ENCODE measurements at places on chromosomes 7 and 10.

DNA sequence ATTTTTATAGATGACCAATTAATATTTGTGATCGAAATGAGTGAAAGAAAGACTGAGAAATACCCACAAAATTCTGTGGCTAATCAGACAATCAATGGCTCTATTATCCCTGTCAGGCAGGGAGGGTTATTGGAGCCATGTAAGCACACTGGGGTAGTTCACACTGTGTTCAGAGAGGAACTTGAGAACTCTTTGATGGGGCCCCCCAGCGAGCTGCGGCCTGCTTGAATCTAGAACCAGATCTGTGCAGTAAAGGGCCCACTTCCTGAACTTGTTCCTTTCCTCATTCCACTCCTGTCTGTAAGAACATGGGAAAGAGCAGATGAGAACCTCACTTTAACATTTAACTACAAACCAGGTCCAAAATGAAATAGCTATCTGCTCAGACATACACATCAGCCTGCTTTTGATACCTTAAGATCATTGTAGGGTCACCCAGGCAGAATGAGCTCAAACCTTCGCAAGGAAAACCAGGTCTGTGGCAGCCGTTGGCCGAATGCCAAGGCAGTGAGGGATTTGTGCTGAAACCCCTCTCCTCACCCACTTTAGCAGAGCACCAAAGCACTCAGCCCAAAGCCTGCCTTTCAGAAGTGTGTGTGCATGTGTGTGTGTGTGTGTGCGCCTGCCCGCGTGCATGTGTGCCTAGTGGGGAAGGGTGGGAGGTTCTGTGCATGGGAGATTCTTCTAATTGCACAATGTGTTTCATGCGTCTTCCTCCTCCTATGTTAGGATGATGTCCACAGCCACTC is 365.6 kb upstream of the MGMT start:
- DNase-seq, result no peak

GRCh38 chr7:135166338-135166990 is 4.0 kb downstream of the CYREN start:
- DNase-seq, result no peak

DNA sequence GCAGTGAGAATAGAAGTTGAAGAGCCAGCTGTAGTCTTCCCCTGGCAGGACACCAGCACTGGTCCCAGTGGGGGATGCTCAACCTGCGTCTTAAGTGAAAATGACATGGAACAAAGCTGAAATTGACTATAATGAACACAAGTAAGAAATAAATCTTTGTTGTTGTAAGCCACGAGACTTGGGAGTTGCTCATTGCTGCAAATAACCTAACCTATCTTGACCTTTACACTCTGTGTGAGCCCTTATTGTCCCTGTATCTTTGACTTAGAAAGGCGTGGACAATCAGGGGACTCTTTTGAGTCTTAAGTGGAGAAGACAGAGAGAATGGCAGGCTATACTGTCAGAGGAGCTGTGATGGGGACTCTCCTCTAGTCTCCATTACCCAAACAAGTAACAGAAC is 16.9 kb downstream of the ZC3HAV1L start:
- DNase-seq, result no peak

GRCh38 chr7:1227814-1228544 is 4.7 kb upstream of the UNCX start:
- DNase-seq, result no peak

- no peak for DNase-seq
Observed at GRCh38 chr7:80981405-80981804, 62.6 kb upstream of the SEMA3C start.

GRCh38 chr10:21498377-21498776 is 27.1 kb downstream of the SKIDA1 start:
- DNase-seq, result no peak

- no peak for DNase-seq
Observed at GRCh38 chr7:1974290-1975101, 258.2 kb downstream of the MAD1L1 start.

DNA sequence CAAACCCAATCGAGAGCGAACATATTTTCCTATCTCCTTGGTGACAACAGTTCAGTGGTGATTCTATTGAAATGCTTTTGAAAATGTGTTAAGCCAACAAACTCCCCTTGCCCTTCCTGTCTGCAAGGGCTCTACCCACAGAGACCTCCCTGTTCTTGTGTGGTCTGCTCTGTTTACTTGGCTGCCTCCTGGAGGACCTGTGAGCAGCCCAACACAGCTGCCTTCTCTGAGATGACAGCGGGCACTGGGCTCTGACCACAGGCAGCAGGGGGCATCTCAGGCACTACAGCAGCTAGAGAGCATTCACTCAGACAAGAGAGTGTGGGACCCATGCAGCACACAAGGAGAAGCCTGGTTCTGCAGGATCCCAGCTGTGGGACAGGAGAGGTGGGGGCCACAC is 416.4 kb downstream of the TCERG1L start:
- no peak for DNase-seq

DNA sequence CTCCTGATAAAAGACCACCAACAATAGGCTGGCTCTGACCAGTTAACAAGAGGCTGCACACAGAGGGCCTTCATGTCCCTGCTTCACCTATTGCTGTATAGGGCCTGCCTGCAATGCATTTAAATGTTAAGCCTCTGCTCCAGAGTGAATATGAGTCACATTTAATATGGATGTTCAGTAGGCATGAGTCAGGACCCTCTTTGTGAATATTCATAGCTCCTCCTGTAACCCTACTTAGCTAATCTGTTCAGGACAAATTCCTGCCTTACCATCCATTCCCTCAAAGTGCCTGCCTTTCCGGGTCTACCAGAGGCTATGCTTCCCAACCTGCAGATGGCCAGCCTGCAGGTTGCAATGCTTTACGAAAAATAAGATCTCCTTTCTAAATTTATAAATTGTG is 32.5 kb downstream of the ARHGAP22 start:
- DNase-seq, result no peak

DNA sequence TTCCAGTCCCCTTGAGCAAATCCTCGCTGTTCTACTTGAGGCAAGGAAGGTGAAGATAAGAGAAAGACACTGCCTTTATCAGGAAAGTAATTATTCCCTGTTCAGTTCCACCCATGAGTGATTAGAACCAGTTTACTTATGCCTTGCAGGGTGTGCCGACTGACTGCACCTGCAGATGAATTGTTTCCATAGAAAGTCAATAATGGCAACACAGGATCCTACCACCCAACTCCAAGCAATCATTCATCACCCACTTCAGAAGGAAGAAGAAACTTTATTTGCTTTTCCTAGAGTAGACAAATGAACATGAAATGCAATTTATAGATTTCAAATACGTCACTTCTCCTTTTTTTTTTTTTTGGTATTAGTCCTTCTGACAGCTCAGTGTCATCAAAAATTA is 383.9 kb downstream of the SORCS1 start:
- no peak for DNase-seq

DNA sequence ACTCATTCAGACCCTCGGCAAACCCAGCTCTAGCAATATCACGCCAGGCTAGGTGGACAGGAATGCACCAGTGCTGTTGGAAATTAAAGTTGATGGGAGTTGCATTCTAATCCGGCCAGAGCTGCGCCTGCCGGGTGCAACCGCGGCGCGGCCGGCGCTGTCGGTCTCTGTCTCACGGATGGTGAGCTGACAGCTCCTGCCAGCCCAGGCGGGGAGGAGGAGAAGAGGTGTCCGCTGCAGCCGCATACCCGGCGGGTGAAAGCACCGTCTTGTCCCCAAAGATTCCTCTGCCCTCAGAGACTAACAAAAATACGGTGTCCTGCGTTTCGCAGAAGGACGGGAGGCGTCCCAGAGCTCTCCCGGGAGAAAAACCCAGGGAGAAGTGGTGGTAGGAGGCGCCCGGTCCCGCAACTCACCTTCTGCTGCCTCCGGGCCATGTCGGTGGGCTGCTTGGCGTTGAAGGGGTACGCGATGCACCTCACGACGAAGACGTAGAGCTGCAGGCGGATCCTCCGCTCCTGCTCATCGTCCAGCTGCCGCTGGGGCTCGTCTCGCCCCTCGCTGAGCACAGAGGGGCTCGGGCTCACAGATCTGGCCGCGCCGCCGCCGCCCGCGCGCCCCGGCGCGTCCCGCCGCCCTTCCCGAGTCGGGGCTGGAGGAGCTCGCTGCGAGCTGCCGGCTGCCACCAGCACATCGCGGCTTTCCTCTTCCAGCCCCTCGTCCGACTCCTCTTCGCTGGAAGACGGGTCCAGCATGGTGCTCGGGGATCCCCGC is 490 bp downstream of the CADPS2 start:
- DNase-seq, result no peak

- no peak for DNase-seq
Observed at GRCh38 chr10:104300002-104300735, 31.2 kb downstream of the GSTO2 start.

- DNase-seq, result peak; percentile 50
Observed at GRCh38 chr7:30062587-30062986, 34.4 kb downstream of the PLEKHA8 start.

- no peak for DNase-seq
Observed at GRCh38 chr10:53638006-53638405, 865.4 kb upstream of the MBL2 start.

- no peak for DNase-seq
Observed at GRCh38 chr10:88881922-88882645, 2.0 kb downstream of the STAMBPL1 start.

DNA sequence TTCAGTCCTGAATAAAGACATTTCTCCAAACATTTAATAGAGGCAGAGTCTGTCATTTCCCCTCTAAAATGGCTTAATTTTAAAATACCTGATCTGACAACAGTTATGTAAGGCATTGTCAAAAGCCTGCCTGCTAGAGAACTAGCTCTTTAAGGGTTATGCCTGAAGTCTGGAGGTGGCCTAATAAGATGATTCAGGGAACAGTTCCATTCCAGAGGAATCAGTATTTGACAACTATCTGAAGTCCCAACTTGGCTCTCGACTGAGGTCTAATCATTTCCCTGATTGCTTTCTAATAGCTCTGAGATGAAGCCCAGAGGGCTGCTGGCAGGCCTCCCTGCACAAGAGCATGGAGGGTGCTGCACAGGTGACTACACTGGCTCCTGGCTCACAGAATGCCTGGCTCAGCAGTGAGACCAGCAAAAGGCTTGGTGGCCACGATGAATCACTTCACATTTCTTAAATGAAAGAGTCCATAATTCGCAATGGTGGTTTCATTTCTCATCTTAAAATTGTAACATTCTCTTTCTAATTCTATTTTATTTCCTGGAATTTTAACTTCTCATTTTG is 509.6 kb upstream of the POM121L12 start:
- no peak for DNase-seq

GRCh38 chr10:121188005-121188404 is 336.8 kb downstream of the WDR11 start:
- no peak for DNase-seq

GRCh38 chr10:62708569-62708968 is 96.0 kb upstream of the ADO start:
- peak; percentile 71 for DNase-seq

GRCh38 chr7:105149827-105150226 is 135.8 kb downstream of the KMT2E start:
- peak; percentile 22 for DNase-seq

DNA sequence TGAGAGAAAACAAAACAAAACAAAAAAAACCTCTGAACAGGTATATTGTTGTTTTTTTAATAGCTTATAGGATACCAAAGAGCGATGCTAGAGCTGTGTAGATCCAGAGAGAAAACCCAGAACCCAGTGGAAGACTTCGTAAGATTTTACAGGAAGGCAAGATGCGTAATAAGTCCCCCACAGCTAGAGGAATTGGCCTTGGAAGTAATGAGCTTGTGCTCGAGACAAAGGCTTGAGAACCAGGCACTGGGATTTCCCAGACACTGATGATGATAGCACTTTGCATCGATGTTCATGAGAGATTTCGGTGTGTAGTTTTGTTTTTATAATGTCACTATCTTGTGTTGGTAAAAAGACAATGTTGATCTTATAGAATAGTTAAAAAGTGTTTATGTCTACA is 821.5 kb upstream of the IGFBP3 start:
- DNase-seq, result no peak

GRCh38 chr7:93927585-93927984 is 6.0 kb downstream of the GNG11 start:
- DNase-seq, result no peak

Data from inflammatory macrophage treated with lipopolysaccharide for 1 hour (primary cell).